ENCODE measurements at places on chromosomes 5 and 9. TPM values are rescaled to one million over a fixed set of nuclear protein-coding genes. Genes with fewer than 3 reads are reported as not detected.
A peak's percentile ranks its signal among the peaks of the same experiment; 100 is the strongest.

The NOP16 gene
- total RNA-seq = 13.4 TPM

DNA sequence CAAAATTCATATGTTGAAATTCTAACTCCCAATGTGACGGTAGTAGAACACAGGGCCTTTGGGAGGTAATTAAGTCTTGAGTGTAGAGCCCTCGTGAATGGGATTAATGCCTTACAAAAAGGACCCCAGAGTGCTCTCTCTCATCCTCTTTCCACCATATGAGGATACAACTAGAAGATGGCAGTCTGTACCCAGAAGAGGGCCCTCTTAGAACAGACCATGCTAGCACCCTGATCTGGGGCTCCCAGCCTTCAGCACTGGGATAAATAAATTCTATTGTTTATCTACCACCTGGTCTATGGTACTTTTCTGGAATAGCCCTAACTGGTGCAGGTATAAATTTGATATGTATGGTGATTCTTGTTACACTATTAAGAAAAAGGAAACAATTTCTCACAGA lies 332.3 kb downstream of the BRINP1 start:
- no peak for DNase-seq

GRCh38 chr5:115487756-115488155 lies 56.8 kb downstream of the FEM1C start:
- DNase-seq = no peak

DNA sequence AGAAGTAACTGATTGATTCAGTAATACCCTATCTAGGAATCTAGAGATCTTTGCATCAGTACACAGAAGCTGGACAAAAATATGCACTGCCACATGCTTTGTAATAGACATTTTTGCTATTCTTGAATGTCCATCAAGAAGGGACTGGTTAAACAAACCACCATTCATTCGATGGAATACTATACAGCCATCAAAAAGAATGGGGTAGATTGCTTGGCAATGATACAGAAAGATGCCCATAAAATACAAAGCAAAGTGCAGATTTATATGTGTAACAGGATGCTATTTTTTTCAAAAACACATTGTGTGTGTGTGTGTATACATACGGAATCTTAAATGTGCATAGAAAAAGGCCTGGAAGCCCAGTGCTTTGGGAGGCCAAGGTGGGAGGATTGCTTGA lies 7.6 kb downstream of the TNIP1 start:
- no peak for DNase-seq

- no peak for DNase-seq
Measured at GRCh38 chr5:158724521-158725188, 375.1 kb downstream of the EBF1 start.

- no peak for DNase-seq
Measured at GRCh38 chr9:111350556-111350955, 20.5 kb upstream of the OR2K2 start.

GRCh38 chr9:91572044-91572443 lies 148.4 kb upstream of the NFIL3 start:
- DNase-seq = no peak

DNA sequence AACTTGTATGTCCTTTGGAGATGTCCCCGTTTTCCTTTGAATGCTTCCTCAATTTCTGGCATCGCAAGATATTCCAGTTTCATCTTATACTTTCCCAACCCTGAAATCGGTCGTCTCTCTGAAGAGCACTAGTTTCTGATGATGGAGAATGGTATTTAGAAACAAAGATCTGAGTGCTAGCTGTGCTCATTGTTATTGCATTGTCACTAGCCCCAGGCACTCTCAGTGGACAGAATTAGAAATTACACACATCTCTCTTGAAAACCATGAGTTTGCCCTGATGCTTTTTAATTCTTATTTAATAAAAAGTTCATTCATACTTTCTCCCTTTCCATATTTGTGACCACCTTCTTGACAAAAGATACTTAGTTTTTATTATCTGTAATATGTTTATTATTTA lies 67.7 kb downstream of the C9orf152 start:
- no peak for DNase-seq

GRCh38 chr9:132077881-132078698 lies 1.6 kb downstream of the MED27 start:
- DNase-seq = peak; percentile 34

The LCN9 gene
- not detected for total RNA-seq

DNA sequence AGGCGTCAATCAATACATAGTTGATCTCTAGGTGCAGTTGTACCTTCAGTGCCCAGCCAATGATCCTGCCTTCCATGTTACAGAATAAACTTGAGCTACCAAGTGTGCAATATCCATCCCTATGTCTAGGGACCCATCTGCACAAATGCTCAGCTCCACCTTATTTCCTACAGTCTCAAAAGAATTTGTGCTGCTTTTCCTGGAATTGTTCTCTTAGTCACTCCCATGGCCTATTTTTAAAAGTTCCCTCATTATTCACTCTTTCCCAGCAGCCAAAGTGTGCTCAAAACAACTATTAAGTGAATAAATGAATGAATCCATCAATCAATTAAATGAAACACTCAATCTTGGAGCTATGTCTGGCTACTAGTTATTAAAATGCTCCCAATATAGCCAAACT lies 14.7 kb downstream of the LIX1 start:
- DNase-seq = no peak

The ANKRD31 gene
- 0.40 TPM for total RNA-seq

The TRIM7 gene
- 0.93 TPM for total RNA-seq

DNA sequence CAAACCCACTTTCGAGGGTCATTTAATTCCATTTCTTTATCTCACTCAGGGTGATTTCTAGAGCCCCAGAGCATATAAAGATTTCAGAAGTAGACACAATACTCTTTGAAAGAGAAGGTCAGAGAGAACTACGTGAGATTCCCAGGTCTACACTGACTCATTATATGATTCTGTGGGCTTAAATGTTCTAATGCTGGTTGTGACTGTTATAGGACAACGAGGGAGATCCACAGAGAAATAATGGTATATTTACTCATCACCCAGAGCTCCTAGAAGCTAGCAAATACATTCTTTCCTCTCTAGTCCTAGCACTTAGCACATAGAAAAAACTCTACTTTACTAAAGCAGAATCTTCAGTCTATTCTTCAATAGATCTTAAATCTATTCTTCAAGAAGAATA lies 39.4 kb upstream of the GRAMD2B start:
- DNase-seq = no peak

The IRX1 gene
- not detected for total RNA-seq

The SLC25A48 gene
- not detected for total RNA-seq

The NUTM2F gene
- not detected for total RNA-seq

The APBA1 gene
- total RNA-seq = 2.8 TPM

The FAM221B gene
- total RNA-seq = not detected

The SLC36A2 gene
- total RNA-seq = not detected

- DNase-seq = no peak
Measured at GRCh38 chr5:139182528-139183296, 15.5 kb downstream of the SIL1 start.

DNA sequence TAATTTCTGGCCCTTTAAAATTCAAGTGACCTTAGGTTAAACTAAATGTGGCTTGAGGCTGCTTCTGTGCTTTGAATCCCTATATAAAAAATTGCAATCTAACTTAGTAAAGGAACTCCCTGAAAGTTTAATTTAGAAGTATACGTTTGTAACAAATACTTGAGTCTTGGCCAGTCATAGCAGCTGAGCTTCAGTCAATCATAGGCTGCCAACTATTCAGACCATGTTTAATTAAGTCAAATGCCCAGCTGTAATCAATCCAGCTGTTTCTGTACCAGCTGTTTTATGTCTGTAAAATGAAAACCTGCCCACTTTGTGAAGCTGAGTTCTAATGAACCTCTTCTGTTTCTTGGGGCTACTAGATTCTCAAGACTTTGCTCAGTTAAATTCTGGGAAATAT lies 760.1 kb downstream of the MAT2B start:
- no peak for DNase-seq

DNA sequence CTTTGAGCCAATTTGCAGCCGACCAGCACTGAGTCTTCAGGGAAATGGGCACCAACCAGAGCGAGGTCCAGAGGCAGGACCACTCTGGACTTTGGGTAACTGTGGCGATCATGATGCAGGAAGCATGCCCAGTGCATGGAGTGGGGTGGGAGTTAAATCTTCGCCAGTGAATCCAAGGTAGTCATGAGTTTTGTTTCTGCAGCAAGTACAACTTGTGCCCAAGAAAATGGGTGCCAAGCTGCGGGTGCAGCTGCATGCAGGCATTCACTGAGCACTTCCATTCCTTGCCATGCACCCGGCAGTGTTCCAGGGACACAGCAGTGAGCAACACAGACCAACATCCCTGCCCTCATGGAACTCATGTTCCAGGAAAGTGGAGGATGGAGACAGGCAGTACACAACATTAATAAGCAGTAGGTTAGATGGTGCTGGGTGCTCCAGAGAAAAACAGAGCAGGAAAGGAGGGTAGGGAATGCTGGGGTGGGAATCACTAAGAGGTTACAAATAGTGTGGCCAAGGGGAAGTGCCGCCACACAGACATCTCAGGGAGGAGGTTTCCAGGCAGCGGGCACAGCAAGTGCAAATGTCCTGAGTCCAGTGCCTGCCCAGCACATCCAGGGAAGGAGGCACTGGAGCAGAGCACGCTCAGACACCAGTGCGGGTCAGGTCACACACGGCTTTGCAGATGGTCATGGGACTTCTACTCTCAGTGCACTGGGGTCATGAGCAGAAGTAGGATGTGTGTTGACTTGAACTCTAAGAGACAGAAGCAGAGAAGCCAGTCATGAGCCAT lies 48.2 kb upstream of the LMX1B start:
- DNase-seq = no peak

Measured in ovary (tissue), 10 donors.